CD4-positive, alpha-beta T cell treated with Interferon gamma for 1 hour (primary cell): ENCODE measurements at places on chromosomes 7 and 10.

- no peak for DNase-seq
Measured at GRCh38 chr10:43905512-43906236, 257.0 kb upstream of the ZNF32 start.

- DNase-seq: no peak
Measured at GRCh38 chr7:116284390-116284789, 74.1 kb downstream of the TES start.

GRCh38 chr7:149870701-149871483, 2.9 kb upstream of the ATP6V0E2 start:
- DNase-seq: no peak

DNA sequence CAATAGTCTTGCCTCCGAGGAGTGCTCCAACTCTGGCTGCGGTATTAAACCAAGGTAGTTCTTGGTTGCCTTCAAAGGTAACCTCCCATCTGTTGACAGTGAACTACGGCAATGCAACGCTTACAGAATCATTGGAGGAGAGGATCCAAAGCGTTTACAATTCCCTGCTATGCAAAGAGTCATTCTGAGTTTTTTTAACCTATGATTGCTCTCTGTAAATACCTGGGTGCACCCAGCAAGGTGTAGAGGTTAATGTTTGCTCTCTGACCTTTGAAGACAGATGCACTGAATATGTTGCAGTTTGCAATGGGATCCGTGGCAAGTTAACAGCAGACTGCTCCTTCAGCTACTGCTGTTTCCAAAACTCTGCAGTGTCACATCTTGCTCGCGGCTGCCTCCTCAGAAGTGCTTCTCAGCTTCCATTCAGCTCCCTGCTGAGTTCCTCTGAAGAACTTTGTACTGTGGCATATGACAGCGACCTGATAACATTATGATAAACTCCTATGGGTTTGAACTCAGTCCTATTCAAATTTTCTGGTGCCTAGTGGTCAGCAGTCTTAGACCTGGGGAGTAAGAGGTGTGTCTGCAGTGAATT, 29.0 kb downstream of the KIAA1217 start:
- DNase-seq: no peak

DNA sequence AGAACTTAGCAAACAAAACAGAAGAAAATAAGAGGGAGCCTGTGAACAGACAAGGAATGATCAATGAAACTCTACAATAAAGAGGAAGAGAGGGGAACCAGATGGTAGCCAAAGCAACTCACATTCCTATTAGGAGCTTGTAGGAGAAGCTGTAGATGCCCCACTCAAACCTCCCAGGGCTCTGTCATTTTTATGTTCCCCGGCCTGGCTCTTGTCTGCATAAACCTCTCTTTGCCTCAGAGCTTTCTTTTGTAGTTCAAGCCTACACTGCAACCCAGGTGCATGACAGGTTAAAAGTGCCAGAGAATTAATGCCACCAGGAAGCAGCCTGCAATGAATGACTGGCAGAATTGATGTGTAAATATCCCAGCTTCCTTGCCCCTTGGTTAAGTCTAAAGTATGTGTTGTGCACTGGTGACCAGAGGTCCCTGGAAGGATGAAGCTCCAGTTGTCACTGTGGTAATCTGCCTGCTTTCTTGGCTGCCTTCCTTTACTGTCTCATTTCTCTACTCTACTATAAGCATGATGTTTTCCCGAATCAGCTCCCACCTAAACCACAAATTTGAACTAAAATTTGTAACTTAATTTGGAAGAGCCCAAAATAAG, 40.4 kb downstream of the HDAC9 start:
- no peak for DNase-seq

DNA sequence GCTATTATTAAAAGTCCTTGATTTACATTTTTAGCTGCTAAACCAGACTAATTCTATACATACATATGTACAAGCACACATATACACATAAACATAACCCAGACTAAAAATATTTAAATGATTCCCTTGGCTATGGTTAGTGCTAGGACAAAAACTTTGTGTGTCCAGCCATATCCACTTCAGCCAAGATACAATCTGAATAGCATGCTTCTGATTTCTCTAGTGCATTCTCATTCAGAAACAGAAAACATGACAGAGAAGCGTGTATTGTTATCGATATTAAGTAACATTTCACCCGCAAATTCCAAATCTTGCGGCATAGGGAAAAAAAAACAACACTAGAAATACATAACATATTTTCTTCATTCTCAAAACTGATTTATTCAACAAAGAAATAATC, 569.3 kb downstream of the KCNMA1 start:
- no peak for DNase-seq

DNA sequence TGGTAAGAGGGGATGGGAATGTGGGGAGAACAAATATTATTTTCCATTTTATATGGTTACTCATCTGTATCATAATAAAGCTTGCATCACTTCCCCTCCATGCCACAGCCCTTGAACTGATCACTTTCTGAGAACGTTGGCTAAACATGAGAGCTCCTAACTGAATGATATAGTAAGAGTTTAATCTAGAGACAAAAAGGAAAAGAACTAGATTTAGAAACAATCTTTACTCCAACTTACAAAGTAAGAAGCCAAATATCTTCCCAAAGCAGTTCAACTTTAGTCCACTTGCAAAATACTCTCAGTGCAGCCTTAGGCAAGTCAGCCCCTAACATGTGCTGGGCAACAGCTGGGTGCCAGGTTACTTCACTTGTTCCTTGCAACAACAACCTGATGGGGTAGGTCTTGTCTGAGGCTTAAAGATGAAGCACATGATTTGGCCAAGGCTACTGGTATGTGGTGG, 20.3 kb downstream of the SMURF1 start:
- DNase-seq: no peak

GRCh38 chr10:105797234-105797890, 1156.3 kb downstream of the SORCS3 start:
- DNase-seq: no peak

DNA sequence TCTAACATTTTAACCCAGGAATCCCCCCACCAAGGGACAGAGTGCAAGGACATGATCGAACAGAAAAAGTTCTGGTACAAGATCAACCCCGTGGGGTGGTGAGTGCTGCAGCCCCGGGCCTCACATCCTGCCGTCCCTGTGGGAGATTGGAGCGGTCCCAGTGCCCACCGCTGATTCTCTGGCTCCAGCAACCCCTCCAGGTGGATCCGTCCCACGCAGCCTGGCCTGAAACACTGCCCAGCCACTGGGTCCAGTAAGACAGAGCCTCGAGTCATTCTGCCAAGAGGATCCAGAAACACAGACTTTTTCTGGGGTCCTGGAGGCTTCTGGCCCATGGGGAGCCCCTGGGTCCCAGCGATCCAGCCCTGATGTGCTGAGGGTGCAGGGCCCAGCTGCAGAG, 29.5 kb downstream of the GRIFIN start:
- DNase-seq: no peak

- no peak for DNase-seq
Measured at GRCh38 chr10:17737027-17737965, 14.7 kb upstream of the TMEM236 start.

- no peak for DNase-seq
Measured at GRCh38 chr7:41224063-41224763, 478.7 kb downstream of the INHBA start.
